ENCODE measurements at places on chromosomes 6 and 20.

- no peak for DNase-seq
These were observed 292.0 kb downstream of the ALDH8A1 start for GRCh38 chr6:134657751-134658527.

GRCh38 chr6:28606424-28607391 lies 81.0 kb downstream of the GPX5 start:
- DNase-seq, result peak; percentile 61

- no peak for DNase-seq
These were observed 58.6 kb downstream of the TINAG start for GRCh38 chr6:54366667-54367327.

DNA sequence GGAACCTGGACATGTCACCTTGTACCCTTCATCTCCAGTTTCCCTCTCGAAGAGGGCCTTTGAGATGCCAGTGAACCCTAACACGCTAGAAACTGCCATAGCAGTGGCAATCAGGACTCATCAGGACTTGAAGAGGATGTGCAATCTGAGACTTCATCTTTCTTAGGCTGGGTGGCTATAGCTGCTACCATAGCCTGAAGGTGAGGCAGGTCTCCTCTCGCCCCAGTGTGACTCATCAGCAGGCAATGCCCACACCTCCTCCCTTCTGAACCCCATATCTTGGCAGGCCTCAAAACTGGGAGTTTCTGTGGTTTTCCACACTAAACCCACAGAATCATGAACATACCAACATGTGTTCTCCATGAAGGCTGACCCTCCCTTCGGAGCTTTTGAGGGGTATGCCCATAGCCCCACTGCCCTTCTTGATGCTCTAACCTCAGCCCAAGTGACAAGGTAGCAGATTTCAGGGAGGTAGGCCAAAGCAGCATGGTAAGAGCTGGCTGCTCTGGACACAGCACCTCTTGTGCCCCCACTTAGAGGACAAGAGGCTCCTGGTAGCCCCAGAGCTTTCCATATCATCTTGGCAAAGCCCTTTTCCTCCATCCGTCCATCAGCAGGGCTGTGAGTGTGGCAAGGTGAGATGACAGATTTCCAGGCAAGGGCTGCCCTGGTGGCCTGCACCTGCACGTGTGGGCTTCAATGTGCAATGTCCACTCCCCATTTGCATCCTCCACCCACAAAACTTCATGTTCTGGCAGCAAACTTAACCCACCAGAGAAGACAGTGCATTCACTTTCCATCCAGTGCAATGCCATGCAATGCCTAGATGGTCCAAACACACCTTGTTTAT lies 2.6 kb downstream of the BLCAP start:
- DNase-seq, result no peak

GRCh38 chr6:13251242-13251641 lies 77.1 kb downstream of the TBC1D7 start:
- DNase-seq, result no peak

- no peak for DNase-seq
These were observed 131.6 kb downstream of the DLL1 start for GRCh38 chr6:170159022-170159965.

DNA sequence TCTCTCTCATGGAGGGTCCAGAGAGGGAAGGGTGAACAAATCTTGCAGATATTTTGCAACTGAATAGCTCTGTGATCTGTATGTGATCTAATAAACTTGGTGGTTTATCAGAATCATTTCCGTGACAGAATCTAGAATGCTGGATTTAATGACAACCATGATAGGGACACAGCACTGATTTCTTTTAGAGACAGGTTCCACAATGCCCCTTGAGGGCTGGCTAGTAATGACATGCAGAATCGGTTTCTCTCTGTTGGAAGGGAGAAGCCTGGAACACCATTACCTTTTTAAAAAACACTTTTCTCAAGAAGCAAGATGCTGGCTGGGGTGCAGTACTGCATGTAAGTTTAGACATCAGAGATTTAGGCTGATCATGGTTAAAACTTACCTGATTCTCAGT lies 313.4 kb downstream of the CDH26 start:
- DNase-seq, result no peak

DNA sequence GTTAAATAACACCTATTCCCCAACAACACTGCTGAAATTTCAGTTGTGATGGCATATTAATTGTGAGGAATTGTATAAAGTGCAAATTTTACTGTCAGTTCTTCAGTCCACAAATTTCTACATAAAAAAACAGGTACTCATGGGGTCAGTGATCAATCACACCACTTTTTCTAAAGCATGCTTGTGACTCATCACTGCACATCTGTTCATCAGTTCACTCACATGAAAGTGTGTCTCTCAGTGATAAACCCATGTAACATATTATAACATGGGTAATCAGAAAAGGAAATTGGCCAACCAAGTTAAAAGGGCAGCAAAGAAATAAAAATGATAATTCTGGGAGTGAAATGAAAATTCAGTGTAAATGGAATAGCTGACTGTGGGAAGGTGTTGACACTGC lies 234.7 kb upstream of the FKBP1C start:
- no peak for DNase-seq

DNA sequence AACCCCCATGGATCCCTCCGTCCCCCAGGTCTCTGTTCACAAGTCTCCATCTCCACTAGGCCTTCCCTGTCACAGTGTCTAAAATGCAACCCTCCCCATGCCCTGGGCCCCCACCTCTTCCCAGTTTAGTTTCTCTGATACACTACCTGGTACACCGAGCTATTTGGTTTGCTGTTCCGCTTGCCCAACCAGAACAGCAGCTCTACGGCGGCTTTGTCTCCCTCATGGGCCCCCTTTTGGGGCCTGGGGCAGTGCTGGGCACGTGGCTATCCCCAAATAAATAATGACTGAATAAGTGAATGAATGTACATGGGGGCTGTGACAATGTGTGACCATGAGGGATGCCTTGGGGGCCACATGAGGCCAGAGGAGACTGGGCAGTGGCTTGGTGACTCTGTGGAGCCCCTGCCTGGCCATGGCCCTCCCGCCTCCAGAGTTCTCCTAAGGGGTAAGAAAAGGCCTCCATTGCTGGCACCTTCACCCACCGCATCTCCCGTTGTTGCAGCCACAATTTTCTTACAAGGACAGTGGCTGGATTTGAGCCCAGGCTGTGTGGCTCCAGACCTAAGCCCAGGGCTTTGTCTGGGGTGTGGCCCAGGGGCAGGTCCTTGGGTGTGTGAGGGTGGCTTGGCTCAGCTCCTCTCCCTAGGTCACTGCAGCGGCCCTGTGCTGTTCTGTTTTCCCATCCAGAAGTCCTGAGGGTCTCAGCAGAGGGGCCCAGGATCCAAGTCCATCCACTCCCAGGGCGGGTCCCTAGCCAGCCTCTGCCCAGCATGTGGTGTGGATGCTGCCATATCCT lies 408.5 kb upstream of the SULF2 start:
- no peak for DNase-seq

GRCh38 chr6:131199568-131200272 lies 64.5 kb downstream of the AKAP7 start:
- peak; percentile 33 for DNase-seq

DNA sequence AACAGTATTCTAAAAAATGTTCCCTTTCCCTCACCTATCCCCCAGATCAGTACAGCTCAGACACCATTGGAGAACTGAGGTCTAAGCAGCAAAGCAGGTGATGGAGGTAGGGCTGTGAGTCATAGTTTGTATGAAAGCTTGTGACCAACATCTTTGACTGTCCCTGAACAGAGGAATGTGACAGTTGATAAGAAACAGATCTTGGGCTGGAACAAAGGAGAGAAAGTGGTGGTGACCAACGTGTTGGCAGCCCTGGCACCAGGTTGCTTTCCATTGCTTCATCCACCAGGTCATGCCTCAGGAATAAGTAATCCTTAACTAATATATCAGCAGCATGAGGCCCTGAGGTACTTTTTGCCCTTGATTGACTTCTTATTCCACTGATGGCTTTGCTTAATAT lies 19.9 kb upstream of the CRIP3 start:
- DNase-seq, result no peak

- no peak for DNase-seq
These were observed 60.0 kb upstream of the KIF13A start for GRCh38 chr6:18047406-18047805.

- DNase-seq, result no peak
These were observed 23.1 kb upstream of the MROH8 start for GRCh38 chr20:37202267-37202943.

DNA sequence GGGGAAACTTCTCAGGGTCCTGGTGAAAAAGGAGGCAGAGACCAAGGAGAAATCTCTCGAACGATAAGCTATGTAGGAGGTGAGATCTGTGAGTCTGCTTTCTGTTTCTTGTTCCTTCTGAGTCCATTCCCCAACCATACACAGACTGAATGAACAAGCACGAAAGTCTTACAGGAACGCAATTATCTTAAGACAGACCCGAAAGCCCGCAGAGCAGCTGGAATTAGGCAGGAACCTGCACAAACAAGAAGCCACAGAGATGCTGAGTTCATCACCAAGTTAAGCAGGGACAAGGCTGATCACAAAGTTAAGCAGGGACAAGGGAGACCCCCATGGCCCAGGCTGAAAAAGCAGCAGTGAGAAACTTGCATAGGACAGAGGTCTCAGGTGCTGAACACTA lies 21.4 kb upstream of the NELFCD start:
- no peak for DNase-seq

DNA sequence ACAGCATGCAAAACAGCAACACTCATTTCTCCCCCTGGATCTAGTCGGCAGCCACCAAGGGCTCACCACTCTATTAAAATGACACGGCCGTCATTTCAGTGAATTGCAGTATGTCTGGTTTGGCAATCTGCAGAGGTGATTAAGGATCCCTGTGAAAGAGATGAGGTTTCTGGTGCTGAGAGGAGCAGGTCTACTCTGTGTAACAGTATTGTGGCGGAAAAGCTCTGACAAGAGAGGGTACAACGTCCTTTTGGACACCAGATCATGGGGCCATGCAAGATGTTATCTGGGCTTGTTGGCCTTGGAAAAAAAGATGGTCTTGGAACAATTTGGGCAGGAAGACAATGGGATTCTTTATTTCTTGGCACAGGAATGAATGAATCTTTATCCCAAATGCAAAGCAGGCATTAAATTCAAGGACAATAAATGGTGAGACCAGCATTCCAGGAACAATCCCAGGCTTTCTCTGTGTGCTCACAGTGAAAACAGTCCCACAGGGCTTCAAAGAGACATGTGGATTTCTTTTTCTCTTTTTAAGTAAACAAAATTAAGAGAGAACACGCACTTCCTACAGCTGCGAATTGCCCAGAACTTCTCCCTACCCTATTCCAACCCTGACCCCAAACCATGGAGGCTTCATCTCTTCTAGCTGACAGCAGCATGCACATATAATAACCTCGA lies 33.7 kb upstream of the ADGRF1 start:
- DNase-seq, result no peak

DNA sequence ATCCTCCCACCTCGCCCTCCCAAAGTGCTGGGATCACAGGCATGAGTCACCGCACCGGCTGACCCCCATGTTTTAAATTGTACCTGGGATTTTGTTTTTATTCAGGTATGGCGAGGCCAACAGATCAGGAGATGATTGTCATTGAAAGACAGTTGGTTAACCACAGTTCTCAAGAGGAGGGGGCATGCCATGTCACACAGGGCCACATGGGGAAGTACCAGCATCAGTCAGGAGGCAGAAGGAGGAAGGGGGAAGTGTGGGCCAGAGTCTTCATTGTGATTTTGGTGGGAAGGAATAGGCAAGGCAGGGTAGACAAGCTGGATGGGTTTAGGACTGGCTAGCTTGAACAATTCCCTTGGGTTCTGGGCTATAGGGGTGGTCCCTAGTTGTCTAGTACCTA lies 9.9 kb upstream of the MMP9 start:
- no peak for DNase-seq

- no peak for DNase-seq
These were observed 547.9 kb upstream of the CDH4 start for GRCh38 chr20:60704147-60704546.

DNA sequence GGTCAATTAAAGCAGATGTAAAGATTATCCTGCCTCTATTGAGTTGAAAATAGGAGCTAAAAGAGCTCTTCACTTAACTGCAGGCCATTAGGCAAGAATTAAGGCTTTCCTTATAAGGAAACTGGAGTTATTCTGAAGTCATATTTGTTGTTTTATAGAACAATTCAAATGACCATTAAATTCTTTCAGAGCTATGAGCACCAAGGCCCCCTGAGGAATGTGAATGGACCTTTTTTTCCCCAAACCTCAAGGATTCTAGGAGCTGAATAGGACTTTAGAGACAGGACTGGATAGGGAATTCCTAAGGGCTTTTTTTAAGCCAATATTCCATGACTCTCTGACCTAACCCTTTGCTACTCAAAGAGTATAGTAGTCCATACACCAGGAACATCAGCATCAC lies 565.7 kb upstream of the BTBD3 start:
- DNase-seq, result no peak

GRCh38 chr6:33168284-33168601 lies 24.0 kb downstream of the COL11A2 start:
- no peak for DNase-seq

DNA sequence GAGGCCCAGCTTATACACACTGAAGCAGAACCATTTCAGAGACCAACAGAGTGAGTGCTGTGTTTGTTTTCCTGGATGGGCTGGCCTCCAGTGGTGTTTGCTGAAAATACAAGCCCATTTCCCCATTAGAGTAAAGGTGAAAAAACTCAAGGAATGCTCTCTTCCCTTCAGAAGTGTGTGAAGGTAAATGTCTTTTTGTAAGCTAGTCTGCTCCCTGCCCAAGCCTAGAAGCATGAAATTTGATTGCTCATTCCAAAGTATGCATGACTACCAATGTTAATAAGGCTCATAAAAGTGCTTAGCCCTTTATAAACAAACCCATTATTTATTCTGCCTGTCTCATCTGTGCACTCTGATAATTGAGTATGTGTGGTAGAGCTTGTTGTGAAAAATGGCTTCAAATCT lies 59.1 kb downstream of the ADGRF1 start:
- no peak for DNase-seq

DNA sequence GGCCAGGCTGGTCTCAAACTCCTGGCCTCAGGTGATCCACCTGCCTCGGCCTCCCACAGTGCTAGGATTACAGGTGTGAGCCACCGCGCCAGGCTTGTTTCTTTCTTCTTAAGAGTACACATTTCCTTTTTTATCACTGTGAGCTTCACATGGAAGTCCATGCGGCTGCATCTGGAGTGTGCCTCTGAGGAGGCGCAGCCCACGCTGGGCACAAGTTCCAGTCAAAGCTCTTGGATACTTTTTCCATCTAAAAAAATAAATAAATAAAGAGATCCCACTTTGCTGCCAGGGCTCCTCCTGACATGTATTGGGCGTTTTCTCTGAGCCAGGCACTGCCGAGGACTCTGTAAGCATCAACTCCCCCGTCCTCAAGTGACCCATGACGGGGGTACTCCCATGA lies 123.0 kb downstream of the PREX1 start:
- DNase-seq, result no peak

DNA sequence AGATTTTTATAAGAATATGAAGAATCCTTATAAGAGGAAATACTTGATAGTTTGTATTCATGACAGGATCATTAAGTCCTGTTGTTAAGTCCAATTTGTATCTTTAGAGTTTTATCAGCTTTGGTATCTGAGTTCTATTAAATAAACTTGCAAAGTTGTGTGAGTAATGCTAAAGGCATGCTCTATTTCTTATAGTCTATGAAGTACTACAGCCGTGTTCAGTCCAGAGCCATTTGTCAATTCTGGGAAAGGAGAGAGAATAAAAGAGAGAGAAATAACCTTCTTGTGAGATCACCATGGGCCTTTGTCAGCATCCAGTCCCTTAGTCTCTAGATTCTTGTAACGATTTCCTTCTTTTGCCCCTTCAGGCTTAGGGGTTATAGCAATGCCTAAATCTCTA lies 181.2 kb upstream of the POU3F2 start:
- DNase-seq, result no peak
